NCI-H1694 (cell line): ENCODE measurements at places on chromosomes 1 and 21.
A peak's percentile ranks its signal among the peaks of the same experiment; 100 is the strongest.

DNA sequence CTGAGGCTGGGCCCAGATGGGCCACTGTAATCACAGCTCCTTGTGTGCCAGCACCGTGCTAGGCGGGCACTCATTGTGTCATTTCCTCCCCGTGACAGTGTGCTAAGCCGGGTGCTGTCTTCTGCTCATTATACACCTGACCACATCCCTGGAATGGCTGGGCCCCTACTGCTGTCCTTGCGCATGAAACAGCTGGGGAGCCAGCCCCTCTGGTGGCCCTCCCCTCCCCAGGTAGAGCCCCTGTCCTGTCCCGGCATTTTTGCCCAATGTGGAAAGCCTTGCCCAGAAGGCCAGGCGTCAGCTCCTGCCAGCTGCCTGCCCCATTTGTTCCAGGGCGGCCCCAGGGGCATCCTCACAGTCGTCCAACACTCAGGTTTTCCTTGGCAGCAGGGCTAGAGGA, 107.4 kb upstream of the CASZ1 start:
- DNase-seq, result no peak

GRCh38 chr1:214417545-214418210, 133.7 kb downstream of the PTPN14 start:
- no peak for DNase-seq

- DNase-seq, result no peak
Observed at GRCh38 chr21:31107871-31108270, 69.6 kb upstream of the KRTAP19-8 start.

DNA sequence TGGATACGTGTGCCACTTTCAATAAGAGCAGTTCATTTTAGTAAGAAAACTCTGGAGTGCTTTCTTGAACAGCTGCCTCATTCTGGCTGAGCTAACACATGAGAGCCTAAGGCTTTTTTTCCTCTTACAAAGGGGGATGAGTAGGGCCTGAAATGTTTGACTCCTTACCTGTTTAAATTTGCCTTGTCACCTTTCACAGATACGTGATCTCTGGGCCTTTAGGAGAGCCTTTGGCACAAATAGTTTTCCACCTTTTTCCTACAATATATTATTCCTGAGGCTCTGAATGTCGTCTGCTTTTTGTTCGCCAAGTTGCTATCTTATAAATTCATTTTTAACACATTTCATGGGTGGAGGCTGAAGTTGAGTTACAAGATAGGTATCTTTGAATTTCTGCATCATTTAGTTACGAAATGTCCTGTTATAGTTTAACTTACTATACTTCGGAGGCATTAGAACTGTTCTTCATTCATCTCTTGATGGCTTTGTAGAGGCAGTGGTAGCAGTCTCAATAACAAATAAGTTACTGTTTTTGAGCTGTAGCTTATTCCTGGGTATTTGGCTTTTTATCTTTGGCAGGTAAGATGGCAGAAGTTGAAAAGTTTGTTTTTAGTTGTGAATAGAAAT, 17.2 kb downstream of the UBAP2L start:
- no peak for DNase-seq

DNA sequence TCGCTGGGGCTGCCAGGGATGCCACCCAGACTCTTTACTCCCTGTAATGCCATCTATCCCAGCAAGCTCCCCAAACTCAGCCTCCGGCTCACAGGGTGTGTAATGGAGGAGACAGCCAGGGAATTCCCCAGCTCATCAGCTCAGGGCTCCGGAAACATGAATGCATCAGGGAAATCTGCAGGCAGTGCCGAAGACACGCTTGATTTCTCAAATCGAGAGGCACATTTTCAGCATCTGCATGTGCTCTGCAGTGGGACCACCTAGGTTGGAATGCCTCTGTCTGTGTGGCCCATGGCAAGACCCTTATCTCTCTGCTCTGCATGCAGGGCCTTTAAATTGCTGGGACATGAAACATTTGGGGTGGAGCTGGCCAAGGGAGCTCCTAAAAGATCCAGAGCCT, 170.1 kb downstream of the TRABD2B start:
- DNase-seq, result no peak

- no peak for DNase-seq
Observed at GRCh38 chr1:11984121-11984520, 3.9 kb downstream of the MFN2 start.

- DNase-seq, result peak; percentile 98
Observed at GRCh38 chr1:183244466-183244865, 58.4 kb downstream of the LAMC2 start.

- peak; percentile 53 for DNase-seq
Observed at GRCh38 chr1:77759071-77760028, at the start of gene USP33. TSS of gene USP33 (minus strand) at chr1:77759852. CDS start at chr1:77741697, 18,155 bp downstream.

DNA sequence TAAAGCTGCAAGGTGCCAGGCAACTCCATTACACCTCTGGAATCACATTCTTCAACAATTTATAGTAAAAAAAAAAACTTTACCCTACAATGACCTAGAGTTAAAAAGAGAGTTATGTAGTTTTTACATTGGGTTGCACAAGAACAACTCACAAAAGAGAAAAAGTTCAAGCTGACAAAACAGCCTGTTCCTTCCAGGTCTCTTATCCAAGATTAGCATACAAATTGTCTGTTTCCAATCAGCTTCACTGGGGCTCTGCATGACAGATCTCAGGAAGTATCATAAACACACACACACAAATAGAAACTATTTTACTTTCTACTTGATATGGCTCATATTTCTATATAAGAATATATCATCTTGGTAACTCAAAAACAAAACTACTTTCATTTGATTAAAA, 154.6 kb downstream of the PCNX2 start:
- DNase-seq, result no peak

DNA sequence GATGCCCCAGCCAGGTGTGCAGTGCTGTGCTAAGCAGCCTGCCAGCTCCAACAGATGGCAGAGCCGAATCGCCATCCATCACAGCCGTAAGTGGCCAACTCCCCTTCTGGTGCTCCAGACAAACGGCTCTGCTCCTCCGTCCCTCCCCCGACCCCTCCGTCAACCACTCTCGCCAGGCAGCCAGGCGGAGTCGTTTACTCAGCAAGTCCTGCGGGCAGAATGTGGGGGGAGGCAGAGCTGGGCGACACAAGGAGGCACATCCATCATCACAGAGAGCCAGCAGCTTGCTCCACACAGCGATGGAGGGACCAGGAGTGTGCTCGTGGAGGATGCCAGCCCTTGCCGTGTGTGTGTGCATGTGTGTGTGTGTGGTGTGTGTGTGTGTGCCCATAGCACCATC, 206.6 kb upstream of the GRIK3 start:
- peak; percentile 68 for DNase-seq
